Stimulated activated naive CD4-positive, alpha-beta T cell treated with Interleukin-2 at 50 U/mL for 16 hours (primary cell): ENCODE measurements at places on chromosomes 13 and 19.

DNA sequence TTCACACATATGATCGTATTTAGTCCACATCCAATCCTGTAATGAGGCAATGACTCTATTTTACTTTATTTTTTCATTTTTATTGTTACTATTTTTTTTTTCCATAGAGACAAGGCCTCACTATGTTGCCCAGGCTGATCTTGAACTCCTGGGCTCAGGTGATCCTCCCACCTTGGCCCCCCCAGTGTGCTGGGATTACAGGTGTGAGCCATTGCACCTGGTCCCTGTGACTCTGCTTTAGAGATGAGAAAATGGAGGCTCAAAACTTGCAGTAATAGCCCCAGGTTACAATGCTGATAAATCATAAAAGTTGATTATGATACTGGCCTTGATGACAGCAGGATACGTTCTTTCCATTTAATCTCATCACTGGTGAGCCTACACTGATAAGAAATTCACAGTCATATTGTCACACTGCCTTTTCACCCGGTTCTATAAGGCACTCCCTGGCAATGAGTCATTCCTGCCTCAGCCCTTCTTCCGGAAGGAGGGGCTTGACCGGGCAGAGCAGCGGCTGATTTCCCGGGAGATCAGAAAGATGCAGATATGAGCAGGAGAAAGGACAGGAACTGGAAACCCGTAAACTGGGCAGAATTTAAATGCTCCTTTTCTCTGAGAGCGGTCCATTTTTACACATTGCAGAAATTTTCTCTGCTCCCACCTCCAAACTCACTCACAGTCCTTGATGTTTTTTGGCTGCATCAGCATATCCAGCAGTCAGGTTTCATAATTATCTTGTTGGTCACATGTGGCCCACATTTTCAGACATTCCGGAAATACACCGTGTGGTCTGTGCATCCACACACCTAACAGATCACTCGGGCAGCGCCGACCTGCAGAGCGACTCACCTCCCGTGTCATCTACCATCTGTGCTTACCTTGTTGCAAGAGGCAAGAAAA is 616.4 kb downstream of the EFNB2 start:
- no peak for DNase-seq

DNA sequence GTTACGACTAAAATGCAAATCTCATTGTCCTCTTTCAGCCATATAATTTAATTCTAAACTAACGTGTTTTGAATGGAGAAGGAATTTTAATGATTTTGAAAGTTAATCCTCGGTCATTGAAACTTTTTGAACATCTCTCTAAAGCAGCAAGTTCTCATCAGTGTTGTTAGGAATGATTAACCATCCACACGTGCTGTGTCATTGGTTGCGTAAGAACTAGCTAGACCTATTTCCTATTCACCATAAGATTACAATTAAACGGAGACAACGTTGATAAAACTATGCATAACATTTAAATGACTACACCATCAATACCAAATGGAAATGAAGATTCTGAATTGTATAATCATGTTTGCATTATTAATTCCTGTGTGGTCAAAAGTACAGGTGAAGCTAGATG is 155.6 kb upstream of the IRS2 start:
- no peak for DNase-seq

- no peak for DNase-seq
Observed at GRCh38 chr13:44422755-44423643, 49.4 kb downstream of the SERP2 start.

DNA sequence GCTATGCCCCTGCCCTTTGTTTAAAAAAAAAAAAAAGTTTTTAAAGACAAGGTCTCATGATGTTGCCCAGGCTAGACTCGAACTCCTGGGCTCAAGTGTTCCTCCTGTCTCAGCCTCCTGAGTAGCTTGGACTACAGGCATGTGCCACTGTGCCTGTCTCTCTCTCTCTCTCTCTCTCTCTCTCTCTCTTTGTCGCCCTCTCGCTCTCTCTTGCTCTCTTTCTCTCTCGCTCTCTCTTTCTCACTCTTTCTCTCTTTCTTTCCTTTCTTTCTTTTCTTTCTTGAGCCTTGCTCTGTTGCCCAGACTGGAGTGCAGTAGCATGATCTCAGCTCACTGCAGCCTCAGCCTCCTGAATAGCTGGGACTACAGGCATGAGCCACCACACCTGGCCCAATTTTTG is 7.5 kb downstream of the COX6B1 start:
- no peak for DNase-seq

DNA sequence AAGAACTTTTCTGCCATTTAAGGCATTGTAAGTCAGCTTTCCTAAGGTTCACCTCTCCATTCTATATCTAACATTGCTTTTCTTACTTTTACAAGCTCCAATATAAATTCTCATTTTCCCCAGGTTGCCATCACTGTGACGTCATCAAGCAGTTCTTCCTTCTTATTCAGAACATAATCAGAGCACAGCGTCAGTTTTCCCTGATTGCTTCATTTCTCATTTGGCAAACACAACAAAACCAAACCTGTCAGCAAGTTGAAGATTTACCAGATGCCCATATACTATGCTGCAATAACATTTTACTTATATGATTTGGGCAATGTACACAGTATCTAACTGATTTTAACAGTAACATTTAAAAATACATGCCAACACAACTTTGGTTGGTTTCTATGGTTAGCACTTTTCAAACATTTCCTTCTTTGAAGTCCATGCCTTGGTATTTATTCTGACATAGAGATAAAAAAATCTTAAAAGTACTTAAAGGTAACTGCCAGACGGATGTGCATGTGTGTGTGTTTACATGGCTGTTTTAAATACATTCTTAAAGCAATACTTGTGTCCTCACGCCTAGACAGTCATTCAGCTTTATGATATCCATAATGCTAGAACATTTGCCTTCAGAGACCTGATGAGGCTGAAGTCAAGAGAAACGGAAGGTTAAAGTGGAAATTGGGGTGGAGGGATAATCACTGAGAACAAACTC is 264.0 kb downstream of the KLF12 start:
- DNase-seq = no peak
